ENCODE measurements at places on chromosomes 6 and 20. TPM values are rescaled to one million over a fixed set of nuclear protein-coding genes. Genes with fewer than 3 reads are reported as not detected.

The BEND6 gene
- not detected for total RNA-seq

The CARMIL1 gene
- total RNA-seq: 13.3 TPM

The NUP153 gene
- 62.0 TPM for total RNA-seq

The MACROD2 gene
- total RNA-seq: 0.60 TPM

The DEFB124 gene
- not detected for total RNA-seq

GRCh38 chr6:14831937-14832336 is 413.9 kb upstream of the JARID2 start:
- no peak overlapping the region for H3K27ac ChIP-seq
- no peaks in the 10 kb centered on the region for H3K36me3 ChIP-seq
- H3K27me3 ChIP-seq: peaks cover 2% of the 10 kb centered on the region
- H3K4me3 ChIP-seq: no peak overlapping the region
- no peak for DNase-seq
- H3K4me1 ChIP-seq: no peaks in the 10 kb centered on the region

DNA sequence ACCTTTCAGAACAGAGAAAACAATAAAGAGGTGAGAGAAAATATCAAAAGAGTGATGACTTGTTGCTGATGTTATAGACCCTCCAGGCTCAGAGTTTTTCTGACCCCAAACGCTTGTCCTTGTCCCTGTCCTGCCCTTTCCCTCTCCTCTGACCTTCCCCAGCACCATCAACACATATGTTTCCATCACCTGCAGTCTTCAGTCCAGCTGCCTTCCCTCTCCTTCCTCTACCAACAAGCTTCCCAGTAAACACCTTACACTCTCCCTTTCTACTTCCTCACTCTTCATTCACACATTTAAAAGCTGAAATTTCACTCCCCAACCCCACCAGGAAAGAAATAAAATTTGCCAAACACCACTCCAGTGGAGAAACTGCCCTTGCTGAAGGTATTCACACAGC is 25.4 kb upstream of the AFDN start:
- no peak overlapping the region for H3K4me3 ChIP-seq
- H3K27ac ChIP-seq: no peak overlapping the region
- no peak for DNase-seq
- peaks cover 2% of the 10 kb centered on the region for H3K4me1 ChIP-seq
- H3K27me3 ChIP-seq: peaks cover 32% of the 10 kb centered on the region

GRCh38 chr6:1701668-1702353 is 92.1 kb downstream of the FOXC1 start:
- no peak overlapping the region for H3K4me3 ChIP-seq
- no peak for DNase-seq
- H3K27ac ChIP-seq: no peak overlapping the region
- H3K4me1 ChIP-seq: peaks cover 3% of the 10 kb centered on the region
- no peaks in the 10 kb centered on the region for H3K27me3 ChIP-seq

- H3K36me3 ChIP-seq: no peaks in the 10 kb centered on the region
- H3K27ac ChIP-seq: peak overlapping the region; percentile 63
- H3K4me3 ChIP-seq: peak overlapping the region; percentile 99
- DNase-seq: peak; percentile 8
- H3K27me3 ChIP-seq: no peaks in the 10 kb centered on the region
- H3K4me1 ChIP-seq: peaks cover 45% of the 10 kb centered on the region
Observed at GRCh38 chr6:83193747-83194566, 800 bp downstream of the RWDD2A start.

GRCh38 chr6:47248446-47248845 is 61.3 kb downstream of the TNFRSF21 start:
- no peaks in the 10 kb centered on the region for H3K36me3 ChIP-seq
- no peak overlapping the region for H3K27ac ChIP-seq
- no peak for DNase-seq
- H3K4me1 ChIP-seq: peaks cover 31% of the 10 kb centered on the region
- H3K27me3 ChIP-seq: no peaks in the 10 kb centered on the region
- no peak overlapping the region for H3K4me3 ChIP-seq

GRCh38 chr6:5499644-5500306 is 238.5 kb downstream of the FARS2 start:
- H3K4me1 ChIP-seq: peaks cover 28% of the 10 kb centered on the region
- DNase-seq: no peak
- H3K27me3 ChIP-seq: no peaks in the 10 kb centered on the region
- no peak overlapping the region for H3K27ac ChIP-seq
- H3K4me3 ChIP-seq: no peak overlapping the region
- H3K36me3 ChIP-seq: peaks cover 12% of the 10 kb centered on the region

- no peaks in the 10 kb centered on the region for H3K27me3 ChIP-seq
- H3K4me1 ChIP-seq: no peaks in the 10 kb centered on the region
- no peak overlapping the region for H3K4me3 ChIP-seq
- DNase-seq: no peak
Observed at GRCh38 chr6:32879691-32880090, 25.7 kb downstream of the PSMB9 start.

DNA sequence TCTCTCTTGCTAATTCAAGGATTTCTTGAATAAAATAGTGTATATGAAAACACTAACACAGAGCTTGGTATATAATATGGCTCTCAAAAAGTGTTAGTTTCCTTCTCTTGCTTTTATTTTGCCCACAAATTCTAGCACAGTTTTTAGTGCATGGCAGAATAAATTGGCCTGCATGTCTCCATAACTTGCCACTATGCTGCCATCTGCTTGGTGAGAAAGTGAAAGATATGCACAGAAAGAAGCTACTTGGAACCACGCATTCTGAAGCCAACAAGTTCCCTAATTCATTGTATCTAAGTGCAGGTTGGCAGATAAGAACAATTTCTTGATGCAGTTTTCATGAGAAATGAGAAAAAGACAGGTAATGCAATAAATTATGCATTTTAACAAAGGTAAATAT is 101.2 kb downstream of the EPHA7 start:
- no peaks in the 10 kb centered on the region for H3K4me1 ChIP-seq
- no peak overlapping the region for H3K27ac ChIP-seq
- no peak overlapping the region for H3K4me3 ChIP-seq
- no peaks in the 10 kb centered on the region for H3K36me3 ChIP-seq

DNA sequence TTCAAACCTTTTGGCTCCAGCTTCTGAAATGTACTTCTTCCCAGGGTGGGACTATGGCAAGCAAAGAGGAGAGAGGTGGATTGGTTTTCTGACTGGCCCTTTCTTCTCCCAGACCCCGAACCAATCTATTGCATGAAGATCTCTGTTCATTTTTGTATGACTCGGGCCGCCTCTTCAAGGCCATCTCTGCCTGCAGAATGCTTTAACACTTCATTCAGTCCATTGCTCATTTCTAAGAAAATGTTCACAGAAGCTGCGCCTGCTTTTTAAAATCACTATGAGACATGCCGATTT is 1.6 kb downstream of the VGLL2 start:
- peaks cover 86% of the 10 kb centered on the region for H3K27me3 ChIP-seq
- no peaks in the 10 kb centered on the region for H3K36me3 ChIP-seq
- DNase-seq: no peak
- H3K4me3 ChIP-seq: no peak overlapping the region

GRCh38 chr6:134722200-134722870 is 227.6 kb downstream of the ALDH8A1 start:
- H3K4me3 ChIP-seq: no peak overlapping the region
- no peak for DNase-seq
- H3K27me3 ChIP-seq: peaks cover 4% of the 10 kb centered on the region
- H3K36me3 ChIP-seq: no peaks in the 10 kb centered on the region

DNA sequence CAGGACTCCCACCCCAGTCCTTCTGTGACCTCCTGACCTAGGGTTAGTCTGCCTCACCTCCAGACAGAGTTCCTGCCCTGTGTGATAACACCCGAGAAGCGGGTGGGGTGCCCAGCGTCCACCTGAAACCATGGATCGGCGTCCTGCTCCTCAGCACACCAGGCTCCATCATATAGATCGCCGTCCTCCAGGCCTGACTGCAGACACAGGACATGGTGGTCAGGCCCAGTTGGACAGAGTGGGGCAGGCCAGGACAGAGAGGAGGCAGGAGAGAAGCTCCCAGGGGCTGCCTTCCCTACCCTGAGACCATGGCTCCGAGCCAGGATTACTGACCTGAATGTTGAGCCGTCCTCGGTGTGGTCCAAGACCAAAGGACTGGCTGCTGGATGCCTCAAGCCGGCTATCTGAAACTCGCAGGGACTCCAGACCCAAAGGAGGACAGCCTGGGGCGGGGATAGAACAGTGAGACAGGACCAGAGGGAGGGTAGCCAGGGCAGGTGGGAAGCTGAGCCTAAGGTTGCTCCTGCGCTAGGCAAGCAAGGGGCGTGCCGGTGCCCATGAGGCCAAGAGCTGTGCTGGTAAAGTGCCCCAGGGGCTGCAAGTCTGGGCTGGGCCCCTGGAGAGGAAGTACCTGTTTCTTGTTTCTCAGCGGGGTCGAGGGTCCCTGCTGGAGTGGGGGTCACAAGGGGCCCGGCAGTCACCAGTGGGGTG is 2.2 kb downstream of the CPXM1 start:
- H3K4me1 ChIP-seq: peaks cover 28% of the 10 kb centered on the region
- H3K4me3 ChIP-seq: no peak overlapping the region
- no peaks in the 10 kb centered on the region for H3K36me3 ChIP-seq
- no peak for DNase-seq
- H3K27me3 ChIP-seq: peaks cover 32% of the 10 kb centered on the region

DNA sequence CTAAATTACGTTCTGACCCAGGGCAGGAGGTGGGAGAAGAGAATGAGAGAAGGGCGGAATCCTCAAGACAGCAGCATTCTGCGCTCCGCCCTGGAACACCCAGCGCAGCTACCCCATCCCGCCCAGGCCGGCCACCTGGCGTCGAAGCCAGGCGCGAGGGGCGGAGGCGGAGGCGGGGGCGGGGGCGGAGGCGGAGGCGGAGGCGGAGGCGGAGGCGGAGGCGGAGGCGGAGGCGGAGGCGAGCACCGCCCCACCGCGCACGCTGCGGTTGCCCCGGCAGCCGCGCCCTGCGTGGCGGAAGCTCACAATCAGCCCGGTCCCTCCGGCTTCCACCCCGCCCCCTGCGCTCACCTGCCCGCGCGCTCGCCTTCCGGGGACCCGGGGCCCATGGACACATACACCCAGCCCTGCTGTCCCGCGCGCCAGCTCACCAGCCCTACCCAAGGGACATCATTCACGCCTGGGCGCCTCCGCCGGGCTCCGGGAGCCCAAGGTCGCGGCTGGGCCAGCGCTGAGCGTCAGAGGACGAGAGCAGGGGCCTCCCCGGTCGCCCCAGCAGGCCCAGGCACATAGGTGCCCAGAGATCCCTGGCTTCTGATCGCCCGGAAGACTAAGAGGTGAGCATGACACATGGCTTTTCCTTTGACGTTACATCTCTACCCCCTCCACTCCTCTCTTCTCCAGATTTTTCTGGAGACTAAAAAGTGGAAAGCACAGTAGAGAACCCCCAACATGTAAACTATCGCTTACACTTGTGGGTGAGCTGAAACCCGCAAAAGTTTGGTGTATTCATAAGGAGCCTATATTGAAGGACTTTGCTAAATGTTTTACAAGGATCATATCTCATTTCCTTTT is at the start of gene ANKEF1:
Gene ANKEF1, plus strand, starts transcription at position 271 of the 855 bp plus-strand sequence. CDS start 3,315 bp downstream, outside the sequence.
- peak within 1 kb of the TSS; percentile 75 for H3K4me3 ChIP-seq
- peaks cover 6% of the 10 kb centered on the region for H3K27me3 ChIP-seq
- H3K36me3 ChIP-seq: peaks cover 10% of the 10 kb centered on the region
- peak within 1 kb of the TSS; percentile 83 for H3K27ac ChIP-seq

- H3K4me3 ChIP-seq: no peak overlapping the region
- peaks cover 2% of the 10 kb centered on the region for H3K36me3 ChIP-seq
- H3K4me1 ChIP-seq: peaks cover 36% of the 10 kb centered on the region
- H3K27ac ChIP-seq: no peak overlapping the region
- no peak for DNase-seq
- no peaks in the 10 kb centered on the region for H3K27me3 ChIP-seq
Observed at GRCh38 chr20:30168800-30169138, 1088.7 kb upstream of the DEFB115 start.

DNA sequence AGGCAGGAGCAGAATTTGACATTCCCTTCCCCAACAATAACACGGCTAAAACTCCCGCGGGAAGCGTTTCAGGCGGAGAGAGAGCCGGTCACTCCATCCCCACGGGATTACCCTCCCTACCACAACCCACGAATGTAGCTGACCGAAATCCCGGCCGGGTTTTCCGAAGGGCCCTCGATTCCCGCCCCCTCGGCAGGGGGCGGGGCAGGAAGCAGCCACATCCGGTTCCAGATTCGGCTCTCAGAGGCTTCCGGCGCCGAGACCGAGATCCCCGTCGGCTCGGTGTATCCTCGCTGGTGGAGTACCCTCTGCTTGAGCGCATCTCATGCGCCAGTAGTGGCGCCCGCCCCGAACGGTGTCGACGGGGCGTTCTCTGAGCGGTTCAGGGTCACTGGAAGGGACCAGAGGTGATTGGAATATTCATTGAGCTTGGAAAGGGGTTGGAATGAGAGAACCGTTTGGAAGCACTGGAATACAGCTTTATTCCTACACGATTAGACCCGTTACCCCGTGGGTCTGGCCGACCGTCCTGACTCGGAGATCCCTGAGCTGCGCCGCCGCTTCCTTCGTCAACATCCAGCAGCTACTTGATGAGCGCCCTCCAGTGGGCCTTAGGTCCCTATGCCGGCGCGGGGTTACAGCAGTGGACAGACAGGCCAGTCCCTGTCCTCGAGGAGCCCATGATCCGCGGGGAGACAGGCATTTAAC is 649 bp upstream of the RGL2 start:
- no peaks in the 10 kb centered on the region for H3K27me3 ChIP-seq
- H3K36me3 ChIP-seq: peaks cover 62% of the 10 kb centered on the region
- H3K4me3 ChIP-seq: peak overlapping the region; percentile 99
- H3K27ac ChIP-seq: peak overlapping the region; percentile 100

GRCh38 chr20:9087531-9088217 is 18.8 kb downstream of the PLCB4 start:
- no peak for DNase-seq
- H3K36me3 ChIP-seq: no peaks in the 10 kb centered on the region
- H3K4me3 ChIP-seq: no peak overlapping the region
- H3K4me1 ChIP-seq: no peaks in the 10 kb centered on the region
- no peaks in the 10 kb centered on the region for H3K27me3 ChIP-seq

GRCh38 chr20:46945465-46945864 is 50.8 kb downstream of the EYA2 start:
- H3K4me3 ChIP-seq: no peak overlapping the region
- no peaks in the 10 kb centered on the region for H3K36me3 ChIP-seq
- H3K27ac ChIP-seq: no peak overlapping the region
- no peak for DNase-seq
- H3K27me3 ChIP-seq: peaks cover 5% of the 10 kb centered on the region
- no peaks in the 10 kb centered on the region for H3K4me1 ChIP-seq

DNA sequence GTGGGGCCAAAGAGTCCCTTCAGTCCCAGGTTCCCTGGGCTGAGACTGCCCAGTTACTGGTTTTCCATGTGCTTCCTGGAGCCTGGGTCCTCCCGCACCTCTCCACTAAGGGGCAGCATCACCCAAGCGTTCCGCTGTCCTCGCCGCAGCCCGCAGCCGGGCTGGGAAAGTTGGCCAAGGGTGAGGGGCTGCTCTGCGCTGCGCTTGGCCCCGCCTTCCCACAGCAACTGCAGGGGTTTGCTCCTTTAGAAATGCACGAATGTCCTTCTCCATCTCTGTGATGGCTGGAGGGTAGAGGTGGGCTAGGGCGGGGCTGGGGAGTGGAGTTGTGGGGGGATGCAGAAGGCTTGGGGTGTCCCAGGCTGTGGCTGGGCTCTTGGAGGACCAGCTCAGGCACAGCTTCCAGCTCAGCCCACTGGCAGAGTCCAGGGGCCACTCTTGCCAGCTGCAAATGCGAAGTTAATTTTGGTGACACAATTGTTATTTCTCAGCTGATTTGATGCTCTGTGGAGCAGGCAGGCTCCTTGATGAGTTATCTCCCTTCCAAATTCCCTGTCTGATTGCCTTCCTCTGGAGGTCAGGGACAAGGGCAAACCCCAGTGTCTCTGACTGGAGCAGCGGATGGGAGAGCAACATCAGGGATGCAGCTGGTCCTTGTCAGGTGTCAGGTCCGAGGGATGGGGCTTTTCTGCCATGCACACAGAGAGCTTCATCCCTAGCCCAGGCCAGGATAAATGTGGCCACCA is 63.2 kb downstream of the NOL4L start:
- H3K27ac ChIP-seq: peak overlapping the region; percentile 94
- peaks cover 42% of the 10 kb centered on the region for H3K36me3 ChIP-seq
- H3K4me1 ChIP-seq: peaks cover 79% of the 10 kb centered on the region

GRCh38 chr20:60011512-60012507 is 53.6 kb downstream of the CDH26 start:
- DNase-seq: no peak
- H3K27ac ChIP-seq: peak overlapping the region; percentile 53
- no peaks in the 10 kb centered on the region for H3K27me3 ChIP-seq
- peaks cover 17% of the 10 kb centered on the region for H3K36me3 ChIP-seq
